ENCODE measurements at places on chromosomes 16 and 17.
A peak's percentile ranks its signal among the peaks of the same experiment; 100 is the strongest.

GRCh38 chr16:72905581-72905980 is 142.3 kb downstream of the ZFHX3 start:
- DNase-seq = no peak

DNA sequence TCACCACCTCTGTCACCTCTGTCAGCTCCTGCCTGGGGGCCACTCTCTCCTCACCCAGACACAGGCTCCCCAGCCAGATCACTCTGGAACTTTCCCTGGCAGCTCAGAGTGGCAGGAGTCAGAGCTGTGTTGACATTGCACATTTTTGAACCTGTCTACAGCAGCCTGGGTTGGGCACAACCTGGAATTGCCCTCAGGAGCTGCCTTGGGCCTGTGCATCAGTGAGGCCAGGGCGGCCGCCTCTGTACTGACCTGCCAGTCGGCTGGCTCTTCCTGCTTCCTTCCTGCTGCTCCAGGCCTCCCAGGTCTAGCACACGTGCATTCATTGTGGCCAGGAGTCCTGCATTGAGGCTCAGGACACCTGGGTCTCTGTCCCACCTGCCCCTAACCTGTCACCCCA is 14.2 kb upstream of the TMEM11 start:
- no peak for DNase-seq

DNA sequence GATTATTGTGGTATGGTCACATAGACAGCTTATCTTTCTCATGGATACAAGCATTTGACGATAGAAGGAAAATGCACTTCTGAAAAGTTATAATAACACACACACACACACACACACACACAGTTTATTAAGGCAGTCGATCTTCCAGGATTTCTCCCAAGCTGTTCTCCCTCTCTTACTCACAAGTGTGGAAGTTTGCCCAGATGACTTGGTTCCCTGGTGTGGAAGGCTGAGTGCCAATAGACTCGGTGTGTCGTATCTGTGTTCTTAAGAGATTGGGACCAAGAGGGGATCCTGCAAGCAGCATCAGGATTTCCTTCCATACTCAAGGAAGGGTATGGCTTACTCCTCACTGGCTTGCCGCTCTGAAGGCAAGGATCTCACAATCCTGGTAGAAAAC is 279.6 kb downstream of the HS3ST3B1 start:
- no peak for DNase-seq

DNA sequence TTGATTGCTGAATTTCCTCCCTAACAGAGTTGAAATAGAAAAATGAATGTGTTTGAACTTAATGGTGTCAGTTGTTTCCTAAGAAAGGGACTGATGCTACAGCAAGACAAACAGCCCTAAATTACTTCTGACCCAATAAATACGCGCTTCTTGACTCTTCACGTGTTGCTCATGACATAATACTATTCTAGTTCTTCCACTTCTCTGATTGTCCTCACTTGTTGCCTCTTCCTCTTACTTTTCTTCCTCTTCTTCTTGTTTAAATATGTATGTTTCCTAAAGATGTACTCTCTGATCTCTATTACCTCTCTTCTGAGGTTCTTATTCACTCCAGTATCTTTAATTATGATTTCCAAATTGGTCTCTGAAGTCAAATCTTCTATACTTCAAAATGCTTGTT is 32.4 kb downstream of the RNF43 start:
- no peak for DNase-seq

- DNase-seq = no peak
Observed at GRCh38 chr17:51487947-51488346, 227.6 kb downstream of the UTP18 start.

- DNase-seq = no peak
Observed at GRCh38 chr17:38762231-38762630, 9.7 kb downstream of the PSMB3 start.

GRCh38 chr17:52389632-52390031 is 231.1 kb upstream of the CA10 start:
- DNase-seq = no peak

GRCh38 chr17:5619088-5619740 is 34.9 kb upstream of the NLRP1 start:
- no peak for DNase-seq

DNA sequence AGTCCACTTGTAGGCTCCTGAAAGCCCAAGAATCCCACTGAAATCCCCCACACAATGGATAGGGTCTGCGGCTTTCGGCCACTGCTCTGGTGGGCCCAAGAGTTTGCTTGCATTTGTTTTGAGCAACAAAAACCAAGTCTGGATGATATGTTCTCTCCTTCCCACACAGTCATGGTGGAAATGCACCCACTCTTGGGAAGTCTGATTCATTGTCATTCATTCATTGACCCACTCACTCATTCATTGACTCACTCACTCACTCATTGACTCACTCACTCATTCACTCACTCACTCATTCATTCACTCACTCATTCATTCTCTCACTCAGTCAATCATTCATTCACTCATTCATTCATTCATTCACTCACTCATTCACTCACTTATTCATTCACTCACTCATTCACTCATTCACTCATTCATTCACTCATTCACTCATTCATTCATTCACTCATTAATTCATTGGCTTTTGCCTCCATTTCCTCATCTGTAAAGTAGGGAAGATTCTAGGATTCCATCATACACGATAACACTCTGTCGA is 2.2 kb upstream of the CA5A start:
- no peak for DNase-seq

- no peak for DNase-seq
Observed at GRCh38 chr16:47045459-47045858, 72.0 kb upstream of the DNAJA2 start.

- DNase-seq = no peak
Observed at GRCh38 chr16:58853854-58854791, 120.0 kb upstream of the GOT2 start.

DNA sequence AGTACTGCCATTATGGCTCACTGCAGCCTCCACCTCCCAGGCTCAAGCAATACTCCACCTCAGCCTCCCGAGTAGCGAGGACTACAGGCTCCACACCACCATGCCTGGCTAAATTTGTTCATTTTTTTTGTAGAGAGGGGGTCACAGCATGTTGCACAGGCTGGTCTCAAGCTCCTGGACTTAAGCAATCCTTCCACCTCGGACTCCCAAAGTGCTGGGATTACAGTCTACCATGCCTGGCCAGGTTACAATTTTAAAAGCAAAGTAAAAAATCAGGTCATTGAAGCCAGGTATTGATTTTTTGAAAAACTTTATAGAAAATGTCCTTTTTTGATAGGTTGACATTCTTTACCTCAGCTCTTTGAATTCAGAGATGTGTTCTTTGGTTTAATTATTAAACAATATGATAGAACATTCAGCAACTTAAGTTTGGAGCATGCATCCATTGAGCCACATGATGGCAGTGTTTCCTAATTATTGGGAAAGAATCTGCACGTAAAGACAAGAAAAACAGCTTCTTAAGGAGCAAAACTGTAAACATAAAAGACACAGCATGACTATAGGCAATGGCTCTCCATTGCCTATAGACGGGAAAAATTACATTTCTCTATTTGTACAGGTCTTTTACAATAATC is 1.7 kb upstream of the SLC16A11 start:
- DNase-seq = no peak

GRCh38 chr16:28053461-28053860 is 10.1 kb downstream of the GSG1L start:
- DNase-seq = no peak

- DNase-seq = no peak
Observed at GRCh38 chr17:5050278-5050677, 15.1 kb upstream of the SLC52A1 start.

DNA sequence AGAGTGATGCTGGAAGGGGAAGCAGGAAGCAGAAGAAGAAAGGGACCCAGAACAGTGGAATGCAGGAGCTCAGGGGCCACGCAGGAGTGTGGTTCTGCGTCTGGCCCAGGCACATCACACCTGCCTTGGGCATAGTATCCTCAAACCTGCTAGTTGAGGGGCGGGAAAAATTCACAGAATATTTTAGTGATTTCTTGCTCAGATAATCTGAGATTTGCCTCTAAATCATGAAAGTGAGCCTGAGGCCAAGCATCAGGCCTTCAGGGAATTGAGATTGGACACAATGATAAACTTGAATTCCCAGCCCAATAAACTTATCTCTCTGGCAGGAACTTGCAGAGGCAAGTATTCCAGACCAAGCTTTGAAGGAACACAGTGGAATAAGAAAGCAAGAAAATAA is 48.5 kb upstream of the CCL2 start:
- DNase-seq = no peak

- no peak for DNase-seq
Observed at GRCh38 chr17:41383690-41384089, 1.6 kb upstream of the KRT34 start.

DNA sequence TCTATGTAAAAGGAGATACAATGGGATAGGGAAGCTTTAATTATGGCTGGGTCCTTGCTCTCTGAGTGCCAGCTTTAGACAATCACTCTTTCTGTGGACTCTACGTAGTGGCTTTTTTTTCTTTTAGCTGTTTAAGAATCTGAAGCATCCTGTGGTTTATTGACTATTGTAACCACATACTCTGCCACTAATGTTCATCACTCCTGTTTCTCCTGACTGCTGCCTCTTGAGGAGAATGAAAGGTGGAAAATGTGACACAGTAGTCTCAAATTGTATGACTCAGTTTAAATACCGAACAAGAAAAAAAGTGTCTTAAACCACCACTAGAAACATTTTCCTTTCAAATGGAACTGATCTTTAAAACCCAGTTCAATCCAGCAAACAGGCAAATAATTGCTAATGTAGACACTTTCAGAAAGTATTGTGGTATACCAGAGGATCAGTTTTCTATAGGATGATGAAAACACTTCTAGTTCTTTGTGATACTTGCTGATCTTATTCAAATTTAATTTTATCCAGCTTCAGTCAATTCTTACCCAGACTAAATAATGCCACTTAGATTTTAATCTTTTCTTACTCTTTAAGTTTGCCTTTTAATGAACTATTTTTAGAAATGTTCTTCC is 302.7 kb upstream of the PMFBP1 start:
- no peak for DNase-seq

DNA sequence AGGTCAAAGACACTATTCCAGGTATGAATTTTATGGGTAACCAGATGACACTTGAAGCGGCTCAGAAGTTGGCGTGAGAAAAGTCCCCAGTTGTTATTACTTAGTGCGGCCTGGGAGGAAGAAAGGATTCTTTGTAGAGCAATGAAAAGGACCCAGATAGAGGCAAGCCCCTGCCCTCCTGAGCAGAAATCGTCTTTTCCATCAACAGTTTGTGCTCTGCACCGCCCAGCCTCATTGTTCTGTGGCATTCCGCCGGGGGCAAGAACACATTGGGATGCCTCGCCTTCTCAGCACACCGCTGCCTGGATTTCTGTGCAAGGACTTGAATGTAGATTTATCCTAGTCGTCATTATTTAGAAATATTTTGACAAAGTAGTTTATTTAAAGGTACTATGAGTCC is 32.7 kb upstream of the CRHR1 start:
- DNase-seq = no peak

GRCh38 chr16:11078812-11079459 is 134.6 kb downstream of the CLEC16A start:
- DNase-seq = no peak

DNA sequence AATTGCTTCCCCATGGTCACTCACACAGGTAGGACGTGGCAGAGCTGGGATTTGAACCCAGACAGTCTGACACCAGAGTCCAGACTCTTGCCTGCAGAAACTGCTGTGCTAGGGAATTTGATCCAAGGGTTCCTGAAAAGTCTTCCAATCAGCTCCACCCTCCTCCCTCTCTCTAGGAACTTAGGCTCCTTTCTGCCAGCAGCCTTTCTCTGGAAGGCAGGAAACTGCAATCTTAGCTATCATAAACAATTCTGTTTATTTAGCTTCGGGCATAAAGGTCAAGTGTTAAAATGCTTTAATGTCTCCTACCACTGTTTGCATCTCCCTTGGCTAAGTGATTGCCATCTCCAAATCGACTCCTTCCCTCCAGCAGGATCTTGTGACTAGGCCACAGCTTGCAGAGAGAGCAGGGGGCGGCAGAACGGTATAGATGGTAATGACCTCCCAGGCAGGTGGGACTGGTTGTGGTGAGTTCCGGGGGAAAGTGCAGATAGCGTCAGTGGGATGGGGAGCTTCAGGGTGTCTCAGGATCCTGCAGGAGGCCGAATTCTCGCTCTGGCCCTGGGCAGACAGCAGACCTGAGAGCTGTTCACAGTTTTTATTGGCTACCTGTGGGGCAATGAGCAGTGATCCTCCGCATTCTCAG is 882.4 kb upstream of the EEF2KMT start:
- no peak for DNase-seq

DNA sequence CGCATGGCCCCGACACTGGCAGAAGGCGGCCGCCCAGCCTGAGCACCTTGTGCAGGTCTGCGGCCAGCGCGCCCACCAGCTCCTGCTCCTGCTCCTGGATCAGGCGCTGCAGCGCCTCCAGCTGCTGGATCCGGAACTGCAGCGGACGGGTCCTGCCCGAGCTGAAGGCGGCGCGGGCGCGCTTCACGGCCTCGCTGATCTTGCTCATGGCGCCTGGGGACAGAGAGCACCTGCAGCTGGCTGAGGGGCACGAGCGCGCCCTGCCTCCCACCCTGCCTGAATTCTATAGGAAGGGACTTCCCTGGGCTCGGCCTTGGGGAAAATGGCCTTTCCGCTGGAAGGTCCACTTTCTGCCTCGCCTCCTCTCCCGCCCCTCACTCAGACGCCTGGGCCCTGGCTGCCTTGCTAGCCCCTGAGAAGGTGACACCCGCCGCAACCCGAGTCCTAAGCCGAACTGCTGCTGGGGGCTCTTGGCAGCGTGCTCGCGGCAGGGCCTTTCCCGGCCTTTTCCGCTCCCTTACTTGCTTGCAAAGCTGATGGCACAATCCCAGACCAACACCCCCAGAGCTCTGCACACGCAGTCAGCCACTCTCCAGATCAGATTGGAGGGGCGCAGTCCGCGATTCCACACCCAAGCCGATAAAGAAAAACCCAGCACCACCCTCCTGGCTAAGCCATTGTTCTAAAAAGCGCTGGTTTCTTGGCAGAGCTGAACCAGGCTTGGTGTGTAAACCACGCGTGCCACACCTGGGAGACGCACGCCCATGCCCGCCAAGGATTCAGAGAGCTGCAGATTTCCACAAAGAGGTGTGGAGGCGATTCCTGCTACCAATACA is 3.0 kb downstream of the ALDH3A1 start:
- peak; percentile 84 for DNase-seq

DNA sequence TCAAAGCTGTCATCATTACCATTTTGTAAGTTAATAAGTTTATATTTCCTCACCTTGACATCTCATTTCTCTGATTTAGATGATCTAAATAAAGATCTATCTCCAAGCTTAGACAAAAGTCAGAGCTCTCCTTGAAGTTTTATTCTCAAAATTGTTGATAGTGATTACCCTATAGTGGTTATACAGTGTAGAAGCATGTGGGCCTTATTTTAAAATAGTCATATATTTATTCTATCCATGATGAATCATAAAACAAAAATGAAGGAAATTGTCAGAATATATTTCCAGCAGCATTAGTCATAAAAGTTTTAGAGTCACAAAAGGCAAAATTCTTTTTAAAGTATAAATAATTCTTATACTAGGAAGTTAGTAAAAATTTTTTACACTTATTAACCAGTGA is 49.0 kb downstream of the RHOT1 start:
- no peak for DNase-seq

GRCh38 chr16:27313422-27314160 is at the start of gene IL4R:
IL4R (plus strand) TSS chr16:27313974; CDS start chr16:27340204, 26,230 bp downstream.
- DNase-seq = peak; percentile 54

- no peak for DNase-seq
Observed at GRCh38 chr17:63790057-63790456, 16.1 kb downstream of the DDX42 start.
